Fibroblast of skin of right quadriceps (primary cell): ENCODE measurements at places on chromosomes 16 and 17.

DNA sequence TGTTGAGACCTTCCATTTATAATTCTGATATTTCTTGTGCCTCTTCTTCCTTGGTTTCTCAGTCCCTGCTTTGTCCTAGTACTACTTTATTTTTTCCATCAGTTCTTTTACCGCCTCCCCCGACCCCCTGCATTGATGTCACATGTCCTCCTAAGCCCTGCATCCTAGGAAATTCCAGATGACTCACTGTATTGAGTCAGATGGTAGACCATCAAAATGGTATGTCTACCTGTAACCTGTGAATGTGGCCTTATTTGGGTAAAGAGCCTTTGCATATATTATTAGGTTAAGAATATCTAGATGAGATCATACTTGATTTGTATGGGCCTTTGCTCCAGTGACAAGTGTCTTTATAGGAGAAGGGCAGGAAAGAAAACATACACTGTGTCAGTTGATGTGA is 515.3 kb upstream of the CA10 start:
- no peak for DNase-seq

GRCh38 chr17:49990921-49991320 is 4.1 kb downstream of the DLX3 start:
- DNase-seq, result no peak

DNA sequence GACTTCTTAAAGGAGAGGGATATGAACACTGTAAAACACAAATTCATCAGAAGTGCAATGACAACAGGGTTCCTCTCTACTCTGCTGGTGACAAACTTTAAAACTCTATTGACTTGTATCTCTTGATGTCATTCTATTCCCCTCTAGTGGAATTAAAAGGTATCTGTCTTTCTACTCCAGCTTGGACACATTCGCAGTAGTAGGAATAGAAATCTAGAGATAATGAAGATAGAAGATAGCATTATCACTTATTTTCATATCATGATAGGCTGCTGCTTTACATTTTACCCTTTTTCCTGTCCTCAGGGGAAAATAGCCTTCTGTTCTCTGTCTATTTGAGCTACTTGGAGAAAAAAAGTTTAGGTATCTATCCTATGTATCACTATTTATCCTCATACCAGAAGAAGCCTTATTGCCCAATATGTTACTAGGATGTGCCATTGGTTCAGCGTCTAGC is 209.6 kb upstream of the CACNG5 start:
- DNase-seq, result peak; percentile 50

- no peak for DNase-seq
These were observed 185.1 kb downstream of the CDK5R1 start for GRCh38 chr17:32671896-32672295.

DNA sequence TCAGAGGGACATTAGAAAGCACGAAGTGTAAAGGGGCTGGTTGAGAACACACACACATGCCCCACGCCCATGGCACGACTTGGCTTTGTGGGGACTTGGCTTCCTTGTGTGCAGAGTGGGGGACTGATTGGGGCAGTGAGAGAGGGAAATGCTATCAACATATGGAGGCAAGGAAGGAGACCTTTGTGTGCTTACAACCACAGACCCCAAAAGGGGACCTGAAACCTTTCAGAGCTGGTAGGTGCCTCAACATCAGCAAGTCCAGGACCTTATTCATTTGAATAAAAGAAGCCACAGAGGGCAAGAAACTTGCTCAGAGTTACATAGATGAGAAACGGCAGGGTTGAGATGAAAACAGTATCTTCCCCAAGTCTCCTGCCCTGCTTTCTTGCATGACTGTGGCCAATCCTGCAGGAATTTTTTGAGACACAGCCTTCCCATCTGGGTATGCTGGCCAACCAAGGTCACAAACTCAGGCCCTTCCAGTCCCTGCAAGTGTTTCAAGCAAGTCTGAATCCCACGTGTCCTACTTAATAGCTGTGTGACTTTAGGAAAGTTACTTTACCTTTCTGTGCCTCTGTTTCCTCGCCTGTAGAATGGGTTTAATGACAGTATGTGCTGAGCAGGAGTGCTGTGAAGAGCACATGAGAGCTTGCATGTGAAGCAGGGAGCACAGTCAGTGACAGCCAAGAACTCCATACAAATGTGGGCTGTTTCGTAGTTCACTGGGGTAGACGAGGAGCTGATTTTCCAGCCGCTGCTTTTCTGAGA is 26.2 kb downstream of the C16orf78 start:
- no peak for DNase-seq

DNA sequence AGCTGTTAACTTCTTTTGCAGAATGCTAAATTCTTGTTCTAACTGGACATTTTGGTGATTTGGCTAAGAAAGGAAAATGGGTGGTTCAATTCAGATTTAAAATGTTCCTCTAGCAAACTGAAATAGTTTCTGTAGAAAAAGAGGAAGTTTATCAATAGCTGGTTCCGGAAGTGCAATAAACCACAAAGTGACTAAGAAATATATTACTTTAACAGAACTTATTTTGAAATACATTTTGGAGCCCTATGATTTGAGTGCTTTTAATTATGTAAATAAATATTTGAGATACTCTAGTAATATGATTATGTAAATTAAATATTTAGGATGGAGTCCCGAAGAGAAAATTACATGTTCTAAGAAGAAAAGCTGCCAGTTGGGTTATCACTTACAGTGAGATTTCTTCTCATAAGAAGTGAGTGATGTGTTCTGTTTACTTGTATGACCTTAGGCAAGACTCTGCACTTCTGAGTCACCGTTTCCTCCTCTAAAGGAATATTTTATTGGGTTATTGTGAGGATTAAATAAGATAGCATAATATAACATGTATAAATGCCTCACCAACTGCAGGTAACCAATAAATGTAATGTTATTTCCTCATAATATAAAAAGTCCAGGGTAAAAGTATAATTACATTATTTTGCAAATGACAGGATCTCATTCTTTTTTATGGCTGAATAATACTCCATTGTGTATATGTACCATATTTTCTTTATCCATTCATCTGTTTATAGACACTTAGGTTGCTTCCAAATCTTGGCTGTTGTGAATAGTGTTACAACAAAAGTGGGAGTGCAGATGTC is at the start of gene EVI2B:
EVI2B (minus strand) TSS at position 73 of the 800 bp plus-strand sequence. CDS start 8,445 bp downstream, outside the sequence.
- DNase-seq, result peak; percentile 24

DNA sequence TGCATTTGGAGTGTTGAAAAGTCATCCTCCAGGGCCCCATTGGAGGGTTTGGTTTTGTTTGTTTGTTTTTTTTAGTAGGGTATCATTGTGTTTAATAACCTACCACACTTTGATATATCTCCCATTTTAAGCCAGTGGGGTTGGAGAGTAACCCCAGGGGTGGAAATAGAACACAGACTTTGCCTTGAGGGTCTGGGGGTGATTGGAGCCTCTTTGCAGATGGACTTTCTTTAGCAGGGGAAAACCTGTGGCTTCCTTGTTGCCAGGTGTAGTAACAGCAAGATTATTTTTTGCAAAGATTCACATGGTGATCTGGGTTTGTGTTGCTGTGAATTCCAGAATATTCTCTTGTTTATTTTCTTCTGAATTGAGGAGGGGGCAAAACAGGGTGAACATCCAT is 1.5 kb downstream of the ABCC1 start:
- no peak for DNase-seq

GRCh38 chr17:76497979-76498875 is 3.0 kb downstream of the RHBDF2 start:
- peak; percentile 73 for DNase-seq

DNA sequence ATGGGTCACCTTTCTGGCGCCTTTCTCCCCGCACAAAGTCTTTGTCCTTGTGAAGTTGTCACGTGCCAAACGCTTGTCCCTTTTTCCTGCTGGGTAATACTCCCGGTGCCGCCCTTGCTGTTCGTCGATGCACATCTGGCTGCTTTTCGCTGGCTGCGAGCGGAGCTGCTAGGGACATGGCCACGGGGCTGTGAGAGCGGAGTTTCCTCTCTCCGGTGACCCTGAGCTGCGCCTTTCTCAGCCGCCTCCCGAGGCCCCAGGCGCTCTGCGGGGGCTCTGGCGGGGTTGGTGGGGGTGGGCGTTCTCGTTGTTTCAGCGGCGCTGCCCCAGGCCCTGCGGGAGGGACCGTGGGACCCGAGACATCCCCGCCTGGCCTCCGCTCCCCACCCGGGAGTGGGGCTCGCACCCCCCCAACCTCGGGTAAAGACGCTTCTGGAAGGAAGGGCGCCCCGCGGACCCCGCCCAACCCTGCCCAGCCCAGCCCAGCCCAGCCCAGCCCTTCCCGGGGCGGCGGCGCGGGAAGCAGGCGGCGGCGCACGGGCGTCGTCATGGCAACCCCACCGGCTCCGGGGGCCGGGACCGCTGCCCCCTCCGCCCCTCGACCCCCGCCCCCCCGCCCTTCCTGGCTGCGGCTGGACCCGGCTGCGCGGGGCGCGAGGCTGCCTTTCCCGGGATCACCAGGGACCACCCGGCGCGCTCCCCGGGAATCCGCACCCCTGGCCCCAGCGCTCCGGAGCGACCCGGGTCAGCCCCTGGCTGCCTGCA is 12.3 kb downstream of the CHMP6 start:
- DNase-seq, result no peak

DNA sequence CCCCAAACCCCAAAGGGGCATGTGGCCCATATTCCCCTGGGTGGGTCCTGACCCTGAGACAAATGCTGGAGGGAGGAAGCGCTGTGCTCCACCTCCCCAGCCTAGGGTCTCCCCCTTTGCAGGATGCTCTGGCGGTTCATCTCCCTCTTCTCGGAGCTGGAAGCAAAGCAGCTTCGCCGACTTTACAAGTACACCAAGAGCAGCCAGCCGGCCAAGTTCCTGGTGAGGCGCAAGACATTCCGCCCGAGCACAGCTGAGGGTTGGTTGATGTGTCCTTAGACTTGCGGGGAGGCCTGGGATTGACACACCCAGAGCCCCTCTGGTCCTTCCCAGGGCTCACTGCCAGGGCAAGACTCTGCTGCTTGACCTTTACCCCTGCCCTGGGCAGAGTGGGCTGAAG is 4.3 kb downstream of the CHCT1 start:
- DNase-seq, result no peak

- DNase-seq, result peak; percentile 42
These were observed 497.5 kb upstream of the SALL1 start for GRCh38 chr16:51648526-51648925.

- peak; percentile 44 for DNase-seq
These were observed 190.6 kb upstream of the FOXF1 start for GRCh38 chr16:86319585-86320236.

- no peak for DNase-seq
These were observed 190.1 kb upstream of the TBX2 start for GRCh38 chr17:61209525-61209924.

DNA sequence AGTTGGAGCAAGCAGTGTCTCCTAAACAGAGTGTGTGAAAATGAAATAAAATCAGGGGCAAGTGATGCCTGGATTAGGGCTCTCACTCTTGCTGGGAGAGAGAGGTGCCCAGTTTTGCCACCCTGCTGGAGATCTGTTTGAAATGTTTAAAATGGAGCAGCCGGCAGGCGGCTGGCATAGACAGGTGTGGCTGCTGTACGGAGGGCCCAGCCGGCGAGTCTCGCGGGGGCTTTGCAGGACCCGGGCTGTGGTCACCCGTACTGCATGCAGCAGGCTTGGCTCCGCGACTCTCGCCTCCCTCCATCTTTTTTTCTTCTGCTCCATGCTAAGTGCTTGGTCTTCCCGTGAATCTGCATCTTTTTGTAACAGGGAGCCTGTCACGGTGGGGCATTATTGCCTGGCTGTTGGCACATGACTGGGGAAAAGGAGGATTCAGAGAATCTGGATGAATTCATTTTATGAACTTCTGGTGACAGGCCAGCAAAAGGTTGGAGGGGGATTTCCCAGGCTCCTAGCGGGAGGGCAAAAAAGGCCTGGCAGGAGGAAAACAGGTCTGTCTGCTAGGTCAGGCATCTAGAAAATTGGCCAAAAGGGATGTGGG is 1.8 kb downstream of the ZNRF1 start:
- no peak for DNase-seq

DNA sequence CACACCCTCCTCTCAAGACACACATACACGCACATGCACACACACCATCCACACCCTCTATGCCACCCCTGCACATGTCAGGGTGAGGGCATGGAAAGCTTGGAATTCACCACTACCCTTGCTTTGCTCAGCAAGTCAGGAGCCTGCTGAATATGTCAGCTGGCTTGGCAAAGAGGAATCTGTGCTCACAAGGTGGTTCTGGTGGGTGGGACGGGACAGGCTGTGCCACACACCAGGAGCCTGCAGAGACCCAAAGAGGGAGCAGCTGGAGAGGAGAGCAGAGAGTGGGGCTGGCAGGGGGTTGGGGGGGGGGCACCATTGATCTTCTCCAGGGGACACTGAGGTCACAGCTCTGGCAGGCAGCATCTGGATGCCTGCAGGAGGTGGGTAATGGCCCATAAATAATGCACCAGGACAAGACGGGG is 48.7 kb upstream of the NDRG4 start:
- DNase-seq, result no peak

GRCh38 chr16:694863-695354 is 4.7 kb upstream of the WDR24 start:
- DNase-seq, result no peak

- DNase-seq, result peak; percentile 49
These were observed 191.1 kb upstream of the CIBAR2 start for GRCh38 chr16:85303354-85303883.

GRCh38 chr16:63458846-63459245 is 1422.6 kb upstream of the CDH8 start:
- no peak for DNase-seq

GRCh38 chr16:23826528-23827045 is 9.2 kb upstream of the PRKCB start:
- no peak for DNase-seq

DNA sequence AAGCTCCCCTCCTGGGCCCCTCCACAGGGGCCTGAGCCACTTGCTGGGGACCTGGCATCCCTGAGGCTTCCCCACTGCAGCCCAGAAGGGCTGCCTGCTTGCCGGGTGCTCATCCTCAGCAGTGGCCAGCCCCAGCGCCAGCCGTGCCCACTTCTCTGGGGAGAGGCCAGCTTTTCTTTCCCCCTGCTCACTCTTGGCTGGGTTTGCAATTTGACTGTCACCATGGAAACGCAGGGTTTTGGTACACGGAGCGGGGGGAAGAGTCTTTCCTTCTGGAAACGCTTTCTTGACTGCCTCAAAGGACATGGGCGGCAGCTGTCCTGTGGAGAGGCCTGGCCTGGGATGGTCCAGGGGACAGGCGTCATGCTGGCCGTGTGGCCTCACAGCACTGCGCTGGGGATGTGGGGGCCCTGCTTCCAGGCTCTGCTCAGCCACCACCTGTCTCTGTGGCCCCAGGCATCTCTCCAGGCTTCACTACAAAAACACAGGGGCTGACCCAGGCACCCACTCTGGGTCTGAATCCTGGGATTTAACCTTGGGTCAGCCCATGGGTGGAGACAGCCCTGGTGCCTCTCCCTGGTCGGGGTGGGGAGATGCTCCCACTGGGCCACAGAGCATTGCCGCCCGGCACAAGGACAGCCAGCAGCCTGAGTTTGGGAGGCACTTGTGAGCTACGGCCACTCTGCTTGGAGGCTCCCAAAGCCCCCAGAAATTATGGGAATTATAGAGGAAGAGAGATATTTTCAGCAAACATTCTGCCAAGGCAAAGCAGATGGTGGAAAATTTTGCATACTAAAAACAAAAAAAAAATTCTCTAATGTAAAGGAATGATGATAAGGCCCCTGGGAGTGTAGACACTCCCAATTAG is 45.9 kb upstream of the DOC2B start:
- DNase-seq, result no peak

GRCh38 chr17:75517297-75517865 is 1.1 kb downstream of the TSEN54 start:
- DNase-seq, result no peak
